ENCODE measurements at places on chromosomes 5 and 9.

- DNase-seq: no peak
- no peak overlapping the region for H3K4me3 ChIP-seq
- peaks cover 14% of the 10 kb centered on the region for H3K36me3 ChIP-seq
- H3K27me3 ChIP-seq: no peaks in the 10 kb centered on the region
- no peak overlapping the region for H3K27ac ChIP-seq
Observed at GRCh38 chr9:92057226-92057625, 58.0 kb downstream of the SPTLC1 start.

- H3K27me3 ChIP-seq: no peaks in the 10 kb centered on the region
- DNase-seq: no peak
- no peaks in the 10 kb centered on the region for H3K4me1 ChIP-seq
- H3K27ac ChIP-seq: no peak overlapping the region
- H3K36me3 ChIP-seq: no peaks in the 10 kb centered on the region
Observed at GRCh38 chr5:31730139-31730538, 91.2 kb downstream of the PDZD2 start.

- no peaks in the 10 kb centered on the region for H3K4me1 ChIP-seq
- H3K36me3 ChIP-seq: no peaks in the 10 kb centered on the region
- no peaks in the 10 kb centered on the region for H3K27me3 ChIP-seq
- no peak overlapping the region for H3K27ac ChIP-seq
Observed at GRCh38 chr5:68046445-68046844, 169.1 kb upstream of the PIK3R1 start.

- peaks cover 31% of the 10 kb centered on the region for H3K36me3 ChIP-seq
Observed at GRCh38 chr9:93658184-93658925, 82.0 kb downstream of the PHF2 start.

DNA sequence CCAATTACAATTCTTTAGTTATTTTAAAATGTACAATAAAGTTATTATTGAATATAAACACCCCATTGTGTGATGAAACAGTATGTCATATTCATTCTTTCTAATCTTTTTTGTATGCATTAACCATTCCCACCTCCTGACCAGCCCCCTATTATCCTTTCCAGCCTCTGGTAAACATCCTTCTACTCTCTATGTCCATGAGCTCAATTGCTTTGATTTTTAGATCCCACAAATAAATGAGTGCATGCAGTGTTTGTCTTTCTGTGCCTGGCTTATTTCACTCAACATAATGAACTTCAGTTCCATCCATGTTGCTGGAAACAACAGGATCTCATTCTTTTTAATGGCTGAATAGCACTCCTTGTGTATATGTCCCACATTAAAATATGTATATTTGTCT, 1858.9 kb upstream of the C9orf72 start:
- H3K27ac ChIP-seq: no peak overlapping the region
- H3K27me3 ChIP-seq: no peaks in the 10 kb centered on the region
- no peak for DNase-seq

- no peak overlapping the region for H3K27ac ChIP-seq
- peak; percentile 42 for DNase-seq
- H3K4me1 ChIP-seq: peaks cover 8% of the 10 kb centered on the region
- H3K4me3 ChIP-seq: no peak overlapping the region
Observed at GRCh38 chr5:139058121-139058520, 140.0 kb downstream of the SIL1 start.

- no peaks in the 10 kb centered on the region for H3K27me3 ChIP-seq
- H3K4me1 ChIP-seq: peaks cover 3% of the 10 kb centered on the region
- H3K36me3 ChIP-seq: no peaks in the 10 kb centered on the region
- no peak overlapping the region for H3K4me3 ChIP-seq
Observed at GRCh38 chr5:14133394-14133793, 9.7 kb upstream of the TRIO start.

GRCh38 chr5:5271786-5272321, 131.7 kb downstream of the ADAMTS16 start:
- H3K4me1 ChIP-seq: peaks cover 4% of the 10 kb centered on the region
- H3K4me3 ChIP-seq: no peak overlapping the region
- H3K27ac ChIP-seq: no peak overlapping the region
- H3K27me3 ChIP-seq: no peaks in the 10 kb centered on the region
- DNase-seq: peak; percentile 28

- H3K4me3 ChIP-seq: no peak overlapping the region
- no peaks in the 10 kb centered on the region for H3K4me1 ChIP-seq
- no peak overlapping the region for H3K27ac ChIP-seq
- DNase-seq: no peak
Observed at GRCh38 chr5:10323588-10324488, 16.1 kb upstream of the CMBL start.

GRCh38 chr9:69198521-69199220, 24.6 kb downstream of the TJP2 start:
- H3K4me3 ChIP-seq: no peak overlapping the region
- DNase-seq: no peak
- H3K27me3 ChIP-seq: no peaks in the 10 kb centered on the region
- no peak overlapping the region for H3K27ac ChIP-seq

- H3K36me3 ChIP-seq: no peaks in the 10 kb centered on the region
- H3K4me3 ChIP-seq: no peak overlapping the region
- no peaks in the 10 kb centered on the region for H3K27me3 ChIP-seq
Observed at GRCh38 chr9:113665064-113665463, 201.5 kb downstream of the RGS3 start.

GRCh38 chr9:77879437-77879943, 152.1 kb downstream of the GNAQ start:
- H3K27me3 ChIP-seq: no peaks in the 10 kb centered on the region
- peak; percentile 80 for DNase-seq
- peak overlapping the region; percentile 95 for H3K27ac ChIP-seq
- H3K4me3 ChIP-seq: no peak overlapping the region

- DNase-seq: peak; percentile 90
- H3K27me3 ChIP-seq: no peaks in the 10 kb centered on the region
- no peak overlapping the region for H3K4me3 ChIP-seq
Observed at GRCh38 chr9:107213080-107213479, 70.0 kb upstream of the RAD23B start.

DNA sequence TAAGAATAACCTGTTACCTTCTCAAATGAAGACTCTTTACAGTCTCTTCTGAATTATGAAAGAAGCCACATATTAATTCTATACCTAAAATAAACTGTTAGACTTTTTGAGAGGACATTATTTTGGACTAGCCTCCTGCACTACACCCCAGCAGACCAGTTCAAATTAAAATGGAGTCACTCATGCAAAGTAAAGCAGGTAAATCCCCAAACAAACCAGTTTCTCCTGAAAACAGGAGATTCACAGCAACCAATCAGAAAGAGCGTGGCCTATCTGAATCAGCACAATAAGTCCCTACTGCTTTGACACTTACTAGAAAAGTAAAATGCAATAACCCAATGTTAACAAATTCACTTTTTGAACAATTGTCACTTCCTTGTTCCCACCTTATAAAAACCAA, 58.8 kb downstream of the PTBP3 start:
- no peak for DNase-seq
- H3K4me3 ChIP-seq: no peak overlapping the region
- no peaks in the 10 kb centered on the region for H3K27me3 ChIP-seq
- peaks cover 6% of the 10 kb centered on the region for H3K36me3 ChIP-seq
- peaks cover 3% of the 10 kb centered on the region for H3K4me1 ChIP-seq

GRCh38 chr5:88203981-88204750, 64.5 kb downstream of the TMEM161B start:
- no peak overlapping the region for H3K4me3 ChIP-seq
- H3K27ac ChIP-seq: no peak overlapping the region
- no peak for DNase-seq
- H3K36me3 ChIP-seq: no peaks in the 10 kb centered on the region

All from trophoblast cell (in vitro differentiated cells and primary cell).